Kidney epithelial cell (primary cell): ENCODE measurements at places on chromosomes 2 and 18. TPM values are rescaled to one million over a fixed set of nuclear protein-coding genes. Genes with fewer than 3 reads are reported as not detected.

GRCh38 chr2:230908595-230909191 lies 16.3 kb downstream of the GPR55 start:
- peak; percentile 92 for DNase-seq

The GYPC gene
- total RNA-seq: 127 and 137 TPM in 2 replicates

DNA sequence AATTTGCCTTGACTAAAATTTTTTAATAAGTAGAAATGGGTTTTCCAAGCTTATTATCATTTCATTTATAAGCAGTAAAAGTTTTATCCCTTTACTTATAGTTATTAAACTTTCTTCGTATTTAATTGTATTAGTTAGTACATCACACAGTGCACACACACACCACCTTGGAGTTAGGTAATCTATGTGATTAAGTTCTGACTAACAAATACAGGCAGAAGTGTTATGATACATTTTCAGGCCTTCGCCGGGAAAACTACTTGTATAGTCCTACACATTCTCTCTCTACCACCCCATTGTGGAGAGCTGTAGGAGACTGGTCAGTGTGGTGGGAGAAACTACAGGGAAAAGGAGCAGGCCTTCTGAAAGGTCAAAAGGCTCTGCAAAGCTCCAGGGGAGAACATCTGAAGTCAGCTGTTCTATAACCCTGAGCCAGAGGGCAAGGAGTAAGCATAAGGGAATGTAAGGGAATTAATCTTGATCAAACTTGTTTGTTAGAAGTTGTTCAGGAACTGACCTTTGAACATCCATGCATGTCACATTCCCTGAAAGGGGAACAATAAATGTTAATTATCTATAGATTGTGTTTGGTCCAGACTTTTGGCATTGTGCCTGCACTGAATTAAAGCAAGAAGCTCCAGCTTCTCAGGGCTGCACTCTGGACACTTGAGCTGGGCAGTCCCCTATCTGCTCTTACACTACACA lies 231.7 kb downstream of the FSIP2 start:
- no peak for DNase-seq

GRCh38 chr2:231992888-231993287 lies 31.4 kb downstream of the DIS3L2 start:
- DNase-seq: no peak

- no peak for DNase-seq
Observed at GRCh38 chr2:74525717-74526648, at the start of gene DQX1. TSS of gene DQX1 (minus strand) at chr2:74526231. CDS start at chr2:74525729, 502 bp downstream.

The POMC gene
- 7.7 and 8.8 TPM in 2 replicates for total RNA-seq

The PLCL1 gene
- 0.08 and 0.14 TPM in 2 replicates for total RNA-seq

- DNase-seq: no peak
Observed at GRCh38 chr2:230541934-230542380, 126.0 kb downstream of the SP100 start.

- DNase-seq: no peak
Observed at GRCh38 chr18:11906176-11906575, 1.9 kb downstream of the MPPE1 start.

The KCNIP3 gene
- total RNA-seq: 5.1 and 7.2 TPM in 2 replicates

GRCh38 chr2:10161206-10161931 lies 38.8 kb downstream of the RRM2 start:
- DNase-seq: no peak

The CENPA gene
- 2.4 and 4.9 TPM in 2 replicates for total RNA-seq

The TMEM169 gene
- total RNA-seq: 3.8 and 4.6 TPM in 2 replicates
